Ovary (tissue), 10 donors: ENCODE measurements at places on chromosomes 7 and 10.

DNA sequence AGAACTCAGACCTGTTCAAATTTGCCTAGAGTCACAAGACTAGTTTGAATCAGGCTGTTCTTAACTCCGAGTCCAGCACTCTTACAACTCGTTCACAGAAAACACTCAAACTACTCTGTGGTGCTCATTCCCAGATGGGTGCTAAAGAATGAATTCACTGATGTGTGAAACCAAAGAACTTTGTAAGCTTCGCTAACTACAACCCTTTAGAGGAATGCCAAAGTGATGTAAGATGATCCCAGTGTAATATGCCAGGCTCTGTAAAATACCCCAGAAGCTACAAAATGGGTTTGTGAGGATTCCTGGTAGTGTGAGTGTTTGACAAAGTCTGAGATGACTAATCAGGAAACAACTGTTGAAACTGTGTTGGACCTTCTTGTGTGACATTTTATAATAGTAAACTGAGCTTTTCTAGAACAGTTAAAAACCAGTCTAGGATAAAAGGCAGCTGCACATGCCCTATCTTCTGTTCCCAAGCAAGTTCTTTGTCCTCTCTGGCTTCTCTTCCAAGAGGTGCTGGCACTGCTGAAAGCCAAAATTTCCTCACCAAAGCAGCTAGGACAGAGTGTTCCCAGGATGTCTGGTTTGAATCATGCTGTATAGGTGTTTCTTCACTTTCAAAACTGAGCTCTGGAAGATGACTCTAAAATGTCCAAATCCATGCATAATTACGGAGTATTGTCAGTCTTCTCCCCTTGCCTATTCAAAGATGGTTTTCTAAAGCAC is 527.6 kb downstream of the SORCS1 start:
- no peak for DNase-seq

DNA sequence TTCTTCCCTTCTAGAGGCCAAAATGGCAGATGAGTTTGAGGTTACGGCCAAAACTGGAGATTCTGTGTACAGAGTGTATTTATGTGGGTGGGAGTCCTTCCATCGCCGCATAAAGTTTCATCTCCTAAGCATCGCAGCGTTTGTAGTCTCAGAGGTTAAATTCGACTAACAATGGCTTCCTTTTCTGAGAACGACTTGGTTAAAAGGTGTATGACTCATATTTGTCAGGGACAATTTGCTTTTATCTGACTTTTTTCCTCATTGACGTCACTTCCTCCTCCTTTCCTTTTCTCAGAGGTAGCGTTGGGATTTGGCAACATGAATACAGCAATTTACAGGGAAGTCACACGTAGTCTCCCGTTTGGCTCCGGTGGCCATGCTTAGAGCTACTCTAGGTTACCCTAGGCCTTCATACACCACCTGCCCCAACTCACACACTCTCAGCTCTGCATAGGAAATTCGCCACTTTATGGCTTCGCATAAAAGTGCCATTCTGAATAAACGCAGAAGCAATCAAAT is 37.6 kb upstream of the TCF7L2 start:
- no peak for DNase-seq

DNA sequence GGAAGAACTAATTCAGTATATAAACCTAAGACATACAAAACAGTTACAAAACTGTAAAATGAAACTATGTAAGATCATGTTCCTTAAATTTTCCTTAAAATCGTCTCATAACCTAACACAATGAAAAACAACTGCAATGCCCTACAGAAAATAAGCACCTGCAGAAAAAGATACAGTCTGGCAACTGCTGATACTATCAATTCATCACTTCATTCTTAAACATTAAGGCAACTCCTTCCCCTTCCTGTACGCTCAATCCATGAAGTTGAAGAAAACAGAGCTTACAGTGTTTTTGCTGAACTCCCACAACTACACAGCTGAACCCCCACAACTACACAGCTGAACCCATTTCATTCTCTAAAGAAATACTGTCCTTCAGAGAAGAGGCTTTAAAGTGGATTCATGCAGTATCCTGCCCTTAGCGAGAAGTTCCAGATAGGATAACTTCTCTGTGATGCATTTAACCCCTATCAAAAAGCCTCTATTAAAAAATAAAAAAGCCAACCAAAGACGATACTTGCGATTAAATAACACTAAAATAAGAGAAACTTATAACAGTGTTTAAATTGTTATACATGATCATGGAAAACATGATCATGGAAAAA is 50.0 kb downstream of the JMJD1C start:
- DNase-seq, result no peak

DNA sequence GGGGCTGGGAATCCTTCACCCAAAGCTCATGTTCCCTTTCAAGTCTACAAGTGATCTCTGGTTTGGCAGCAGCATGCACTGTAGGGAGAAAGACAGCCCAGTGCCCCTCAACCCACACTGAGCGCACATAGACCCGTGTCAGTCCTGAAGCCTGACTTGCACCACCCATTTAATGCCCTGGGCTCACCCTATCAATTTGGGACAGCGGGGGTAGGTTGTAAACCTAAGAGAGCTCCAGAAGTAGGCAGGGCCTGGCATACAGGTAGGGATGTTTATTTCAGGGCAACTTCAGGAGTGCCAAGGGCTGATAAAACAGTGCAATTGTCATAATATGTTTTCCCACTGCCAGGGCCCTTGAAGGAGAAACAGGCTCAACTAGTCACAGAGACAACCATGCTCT is 3.5 kb upstream of the ATP6V0E2 start:
- DNase-seq, result no peak

DNA sequence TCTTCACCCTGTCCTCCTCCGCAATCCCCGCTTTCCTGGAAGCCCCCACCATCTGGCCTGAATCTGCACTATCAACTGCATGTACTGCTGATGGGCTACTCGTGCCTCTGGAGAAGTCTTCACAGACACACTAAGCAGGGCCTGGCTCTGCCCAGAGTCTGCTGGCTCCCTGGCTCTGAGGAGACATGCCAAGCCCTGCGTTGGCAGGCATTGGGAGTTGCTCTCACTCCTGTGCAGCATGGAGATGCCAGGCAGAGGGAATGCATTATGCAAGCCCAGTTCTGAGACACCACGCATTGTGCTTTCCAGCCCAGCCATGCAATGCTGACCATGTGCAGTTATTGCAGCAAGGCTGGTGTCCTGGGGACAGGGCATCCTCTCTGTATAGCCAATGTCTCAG is 314.6 kb downstream of the CXCL12 start:
- no peak for DNase-seq

GRCh38 chr7:138837627-138838026 is 39.6 kb upstream of the ATP6V0A4 start:
- DNase-seq, result peak; percentile 20

DNA sequence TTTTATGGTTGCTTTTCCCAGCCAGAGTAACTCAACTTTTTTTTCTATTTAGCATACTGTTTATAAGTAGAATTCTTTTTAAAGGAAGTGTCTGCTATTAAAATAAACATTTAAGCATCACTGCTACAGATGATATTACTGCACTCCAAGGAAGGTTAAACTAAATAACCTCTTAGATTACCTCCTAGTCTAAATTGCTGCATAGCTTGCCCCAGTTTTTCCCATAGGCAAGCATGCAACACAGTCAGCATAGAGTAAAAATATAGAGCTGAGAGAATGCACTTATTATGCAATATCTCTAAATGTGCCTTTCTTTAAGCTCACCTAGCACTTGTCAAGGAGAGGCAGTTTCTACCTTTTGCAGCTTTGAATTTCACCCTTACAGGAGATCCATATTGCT is 1392.4 kb upstream of the CELF2 start:
- no peak for DNase-seq

GRCh38 chr7:124411796-124412195 is 353.8 kb downstream of the GPR37 start:
- no peak for DNase-seq

GRCh38 chr10:126375926-126376554 is 12.2 kb downstream of the ADAM12 start:
- no peak for DNase-seq

GRCh38 chr10:84510121-84510520 is 181.7 kb downstream of the CCSER2 start:
- no peak for DNase-seq

DNA sequence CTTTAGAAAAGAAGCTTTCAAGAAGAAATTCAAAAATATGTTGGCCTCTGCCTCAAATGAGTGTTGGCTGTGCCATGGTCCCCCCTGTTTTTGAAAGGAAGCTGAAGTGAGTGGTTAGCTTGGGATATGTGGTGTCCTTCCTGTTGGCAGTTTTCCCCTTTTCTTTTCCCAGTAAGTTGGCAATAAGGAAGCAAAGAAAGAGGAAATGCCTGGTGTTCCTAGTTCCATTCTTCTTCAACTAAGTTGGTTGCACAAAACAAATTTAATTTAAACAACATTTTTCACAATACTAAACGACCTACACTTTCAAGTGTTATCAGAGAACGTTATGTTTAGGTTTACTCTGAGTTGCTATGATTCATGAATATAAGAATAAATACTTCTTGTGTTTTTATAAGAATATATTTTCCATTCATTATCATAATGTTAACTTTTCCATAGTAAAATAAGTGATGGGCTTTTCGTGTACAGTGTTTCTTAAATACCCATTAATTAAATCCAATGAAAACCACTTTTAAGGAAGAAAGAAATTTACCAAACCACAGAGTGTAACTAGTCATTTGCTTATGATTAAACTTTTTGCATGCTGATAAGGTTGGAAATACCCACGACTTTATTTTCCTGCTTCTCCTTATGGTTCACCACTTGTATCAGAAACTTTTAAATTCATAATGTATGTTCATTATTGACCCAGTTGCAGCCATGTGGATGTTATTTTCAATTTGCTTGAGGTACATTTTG is 7.7 kb downstream of the HDAC9 start:
- no peak for DNase-seq

- DNase-seq, result no peak
Observed at GRCh38 chr7:155189590-155189989, 108.1 kb upstream of the INSIG1 start.

DNA sequence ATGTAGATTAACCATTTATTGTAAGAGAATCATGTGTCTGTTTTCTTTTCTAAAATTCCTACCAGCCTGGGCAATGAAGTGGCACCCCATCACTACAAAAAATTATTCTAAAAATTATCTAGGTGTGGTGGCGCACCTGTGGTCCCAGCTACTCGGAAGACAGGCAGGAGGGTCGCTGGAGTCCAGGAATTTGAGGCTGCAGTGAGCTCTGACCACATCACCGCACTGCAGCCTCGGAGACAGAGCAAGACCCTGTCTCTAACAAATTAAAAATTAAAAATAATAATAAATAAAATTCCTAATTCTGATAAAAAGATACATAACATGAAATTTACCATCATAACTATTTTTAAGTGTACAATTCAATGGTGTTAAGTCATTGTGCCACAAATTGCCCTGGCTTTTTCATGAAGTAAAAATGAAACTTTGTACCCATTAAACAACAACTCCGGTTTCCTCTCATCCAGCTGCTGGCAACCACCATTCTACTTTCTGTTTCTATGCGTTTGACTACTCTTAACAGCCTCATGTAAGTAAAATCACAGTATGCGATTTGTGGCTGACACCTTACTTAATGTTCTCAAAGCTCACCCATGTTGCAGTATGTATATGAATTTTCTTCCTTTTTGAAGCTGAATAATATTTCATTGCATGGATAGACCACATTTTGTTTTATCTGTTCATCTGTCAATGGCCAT is 20.6 kb upstream of the USP6NL start:
- no peak for DNase-seq

DNA sequence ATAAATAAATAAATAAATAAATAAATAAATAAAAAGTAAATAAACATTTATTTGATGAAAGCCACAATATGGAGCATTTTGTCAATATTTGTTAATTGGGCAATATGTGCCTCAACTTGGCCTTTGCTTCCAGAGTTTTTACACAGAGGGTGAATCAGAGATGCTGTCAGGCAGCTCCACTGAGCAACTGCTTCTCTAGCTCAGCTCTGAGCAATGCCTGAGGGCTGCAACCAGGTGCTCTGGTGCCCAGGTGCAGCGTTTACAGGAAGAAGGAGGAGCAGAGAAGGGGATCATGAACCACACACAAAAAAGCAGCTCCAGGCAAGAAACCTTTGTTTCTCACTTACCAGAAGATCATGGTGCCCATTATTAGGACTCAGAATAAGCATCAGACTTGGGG is 876.2 kb upstream of the AUTS2 start:
- DNase-seq, result no peak

GRCh38 chr7:26705567-26705966 is 158.8 kb downstream of the SKAP2 start:
- DNase-seq, result peak; percentile 20

DNA sequence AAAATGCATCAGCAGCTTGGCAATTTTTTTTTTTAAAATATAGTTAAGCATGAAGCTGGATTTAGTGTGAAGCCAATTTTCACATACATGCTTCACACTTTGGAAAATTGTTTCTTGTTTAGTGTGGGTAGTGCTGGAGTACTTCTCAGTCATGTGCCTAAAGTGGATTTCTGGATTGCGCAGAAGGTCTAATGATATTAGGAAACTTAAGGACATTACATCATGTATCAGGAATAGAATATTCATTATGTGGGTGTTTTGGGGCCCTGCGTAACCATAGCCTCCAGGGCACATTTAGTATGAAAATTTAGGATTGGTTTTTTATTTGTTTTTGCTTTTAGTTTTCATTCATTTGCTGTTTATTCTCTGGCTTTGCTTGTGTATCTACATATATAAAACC is 28.8 kb upstream of the BNIP3 start:
- DNase-seq, result no peak

- DNase-seq, result no peak
Observed at GRCh38 chr7:130008941-130009847, 42.0 kb downstream of the ZC3HC1 start.

GRCh38 chr7:151592868-151593486 is 73.3 kb upstream of the RHEB start:
- DNase-seq, result no peak

DNA sequence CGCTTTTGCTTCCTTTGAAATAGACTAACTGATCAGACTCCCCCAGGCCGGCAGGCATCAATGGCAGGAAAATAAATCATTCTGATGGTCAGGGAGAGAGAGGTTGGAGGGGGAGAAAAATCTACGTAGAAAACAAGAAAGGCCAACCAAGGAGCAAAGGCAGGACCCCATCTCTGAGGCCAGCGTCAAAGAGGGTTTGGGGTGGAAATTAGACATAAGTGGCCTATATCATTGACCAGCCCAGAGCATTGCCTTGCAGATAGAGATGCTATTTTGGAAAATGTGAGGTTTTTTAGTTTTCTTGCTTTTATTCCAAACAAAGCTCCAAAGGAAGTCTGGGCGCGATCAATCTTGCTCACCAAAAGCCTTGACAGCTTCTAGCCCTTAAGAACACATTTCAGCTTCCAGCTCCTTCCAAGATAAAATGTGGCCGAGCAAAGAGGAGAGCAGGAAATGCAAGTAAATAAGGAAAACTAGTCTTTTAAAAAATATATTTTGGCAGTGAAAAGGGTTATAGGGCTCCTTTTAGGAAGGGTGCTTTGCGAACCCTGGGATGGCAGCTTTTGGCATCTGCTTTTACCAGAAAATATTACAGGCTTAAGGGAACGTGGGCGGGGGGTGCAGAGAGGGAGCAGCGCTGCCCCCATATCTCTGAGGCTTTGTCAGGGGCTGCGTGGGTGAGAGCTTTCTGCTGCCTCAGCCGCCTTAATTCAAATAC is 2.0 kb upstream of the HOXA2 start:
- no peak for DNase-seq
